ENCODE measurements at places on chromosomes 7 and 10. TPM values are rescaled to one million over a fixed set of nuclear protein-coding genes. Genes with fewer than 3 reads are reported as not detected.
A peak's percentile ranks its signal among the peaks of the same experiment; 100 is the strongest.

DNA sequence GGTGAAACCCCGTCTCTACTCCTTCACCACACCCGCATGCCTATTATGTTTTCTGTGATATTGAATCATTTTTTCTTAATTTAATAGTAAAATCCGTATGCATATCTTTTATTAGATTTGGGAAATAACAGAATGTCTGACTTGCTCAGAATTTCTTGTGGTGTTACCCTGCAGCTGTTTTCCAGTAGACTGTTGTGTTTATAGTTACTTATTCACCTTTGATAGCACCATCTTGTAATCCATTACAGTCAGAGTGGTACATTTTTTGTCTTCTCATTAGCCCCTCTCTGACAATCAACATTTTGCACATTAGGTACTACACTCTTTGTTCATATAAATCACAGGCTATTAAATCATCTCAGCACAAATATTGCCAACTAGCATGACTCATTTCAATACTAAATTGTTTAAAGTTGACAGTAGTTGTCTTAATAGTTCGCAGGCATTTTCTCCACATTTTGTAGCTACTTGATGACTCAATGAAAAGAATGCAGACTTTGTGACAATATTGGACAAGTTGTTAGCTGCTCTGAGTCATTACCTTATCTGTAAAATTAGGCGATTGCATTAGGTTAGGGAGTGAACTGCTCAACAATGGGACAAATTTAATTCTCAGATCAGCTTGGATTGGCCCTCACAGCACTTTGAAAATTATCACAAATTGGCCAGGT is 17.8 kb upstream of the SLC16A12 start:
- DNase-seq, result no peak
- peaks cover 7% of the 10 kb centered on the region for H3K27me3 ChIP-seq
- H3K4me3 ChIP-seq, result no peak overlapping the region
- H3K27ac ChIP-seq, result no peak overlapping the region

- no peak overlapping the region for H3K4me3 ChIP-seq
- H3K27me3 ChIP-seq, result no peaks in the 10 kb centered on the region
- no peaks in the 10 kb centered on the region for H3K4me1 ChIP-seq
- H3K27ac ChIP-seq, result no peak overlapping the region
- no peaks in the 10 kb centered on the region for H3K36me3 ChIP-seq
- DNase-seq, result no peak
Observed at GRCh38 chr7:28081016-28081415, 99.6 kb downstream of the JAZF1 start.

DNA sequence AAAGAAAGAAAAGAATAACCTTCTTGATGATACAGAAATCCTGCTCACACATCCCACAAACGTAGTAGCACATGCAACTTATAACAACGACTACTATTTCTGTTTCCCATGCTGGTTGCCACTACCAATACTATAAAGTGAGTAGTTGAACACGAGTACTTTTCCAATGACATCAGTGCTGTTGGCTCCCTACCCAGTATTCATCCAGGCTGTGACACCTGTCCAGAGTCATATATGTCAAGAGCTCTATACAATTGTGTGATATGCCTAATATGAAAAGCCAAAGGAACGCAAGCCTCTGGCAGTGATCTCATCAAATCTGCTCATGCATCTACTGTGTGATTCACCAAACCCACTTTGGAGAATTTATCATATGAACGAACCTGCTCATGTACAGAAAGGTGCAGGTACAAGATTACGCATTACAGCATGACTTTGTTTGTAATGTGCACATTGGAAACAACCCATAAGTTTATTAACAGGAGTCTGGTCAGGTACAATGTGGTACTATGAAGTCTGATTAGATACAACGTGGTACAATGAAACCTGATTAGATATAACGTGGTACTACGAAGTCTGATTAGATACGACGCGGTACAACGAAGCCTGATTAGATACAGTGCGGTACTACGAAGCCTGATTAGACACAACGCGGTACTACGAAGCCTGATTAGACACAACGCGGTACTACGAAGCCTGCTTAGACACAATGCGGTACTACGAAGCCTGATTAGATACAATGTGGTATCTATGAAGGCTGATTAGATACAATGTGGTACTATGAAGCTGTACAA is 5.8 kb upstream of the ITIH5 start:
- H3K4me3 ChIP-seq, result no peak overlapping the region
- peaks cover 5% of the 10 kb centered on the region for H3K4me1 ChIP-seq
- H3K27ac ChIP-seq, result no peak overlapping the region

DNA sequence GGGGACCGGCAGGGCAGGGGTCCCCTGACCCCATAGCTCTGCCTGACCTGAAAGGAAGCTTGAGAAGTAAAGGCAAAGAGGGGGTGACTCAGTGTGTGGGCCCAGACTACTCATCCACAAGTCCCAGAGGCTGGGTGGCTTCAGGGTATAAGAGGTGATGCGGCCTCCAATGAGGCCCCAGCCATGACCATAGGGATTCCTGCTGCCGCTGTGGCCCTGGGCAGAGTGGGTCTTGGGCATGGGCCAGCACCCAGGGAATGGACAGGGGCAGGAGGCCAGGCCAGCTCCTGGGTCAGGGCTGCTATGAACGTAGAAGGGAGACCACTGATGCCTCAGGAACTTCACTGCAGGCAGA is 64.4 kb upstream of the EBF3 start:
- no peak overlapping the region for H3K27ac ChIP-seq
- H3K4me3 ChIP-seq, result no peak overlapping the region
- no peaks in the 10 kb centered on the region for H3K4me1 ChIP-seq
- H3K36me3 ChIP-seq, result no peaks in the 10 kb centered on the region
- DNase-seq, result no peak
- H3K27me3 ChIP-seq, result no peaks in the 10 kb centered on the region

GRCh38 chr7:84624927-84625326 is 430.3 kb upstream of the SEMA3A start:
- no peak for DNase-seq
- H3K36me3 ChIP-seq, result no peaks in the 10 kb centered on the region
- H3K27me3 ChIP-seq, result no peaks in the 10 kb centered on the region
- H3K4me3 ChIP-seq, result no peak overlapping the region

GRCh38 chr10:97291357-97292096 is 910 bp downstream of the ARHGAP19 start:
- H3K4me3 ChIP-seq, result peak overlapping the region; percentile 82
- peaks cover 22% of the 10 kb centered on the region for H3K4me1 ChIP-seq
- no peaks in the 10 kb centered on the region for H3K27me3 ChIP-seq
- H3K27ac ChIP-seq, result peak overlapping the region; percentile 93

Gene OR2A12
- total RNA-seq, result not detected
